ENCODE measurements at places on chromosomes 16 and 17.

DNA sequence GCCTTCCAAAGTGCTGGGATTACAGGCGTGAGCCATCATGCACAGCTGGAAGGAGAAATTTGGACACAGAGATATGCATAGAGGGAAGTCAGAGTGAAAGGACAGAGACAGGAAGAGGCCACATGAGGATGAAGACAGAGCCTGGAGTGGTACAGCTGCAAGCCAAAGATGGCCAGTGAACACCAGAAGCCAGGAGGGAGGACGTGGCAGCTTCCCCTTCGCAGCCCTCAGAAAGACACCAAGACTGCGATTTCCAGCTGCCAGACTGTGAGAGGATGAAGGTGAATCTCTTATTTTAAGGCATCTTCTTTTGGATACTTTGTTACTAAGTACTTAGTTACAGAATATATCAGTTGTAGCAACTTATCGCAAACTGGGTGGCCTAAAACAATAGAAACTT, 60.5 kb upstream of the PLCG2 start:
- no peak for DNase-seq

- DNase-seq: peak; percentile 66
Measured at GRCh38 chr16:22194707-22195444, 11.2 kb upstream of the EEF2K start.

- no peak for DNase-seq
Measured at GRCh38 chr16:65909310-65910050, 457.0 kb upstream of the CDH5 start.

DNA sequence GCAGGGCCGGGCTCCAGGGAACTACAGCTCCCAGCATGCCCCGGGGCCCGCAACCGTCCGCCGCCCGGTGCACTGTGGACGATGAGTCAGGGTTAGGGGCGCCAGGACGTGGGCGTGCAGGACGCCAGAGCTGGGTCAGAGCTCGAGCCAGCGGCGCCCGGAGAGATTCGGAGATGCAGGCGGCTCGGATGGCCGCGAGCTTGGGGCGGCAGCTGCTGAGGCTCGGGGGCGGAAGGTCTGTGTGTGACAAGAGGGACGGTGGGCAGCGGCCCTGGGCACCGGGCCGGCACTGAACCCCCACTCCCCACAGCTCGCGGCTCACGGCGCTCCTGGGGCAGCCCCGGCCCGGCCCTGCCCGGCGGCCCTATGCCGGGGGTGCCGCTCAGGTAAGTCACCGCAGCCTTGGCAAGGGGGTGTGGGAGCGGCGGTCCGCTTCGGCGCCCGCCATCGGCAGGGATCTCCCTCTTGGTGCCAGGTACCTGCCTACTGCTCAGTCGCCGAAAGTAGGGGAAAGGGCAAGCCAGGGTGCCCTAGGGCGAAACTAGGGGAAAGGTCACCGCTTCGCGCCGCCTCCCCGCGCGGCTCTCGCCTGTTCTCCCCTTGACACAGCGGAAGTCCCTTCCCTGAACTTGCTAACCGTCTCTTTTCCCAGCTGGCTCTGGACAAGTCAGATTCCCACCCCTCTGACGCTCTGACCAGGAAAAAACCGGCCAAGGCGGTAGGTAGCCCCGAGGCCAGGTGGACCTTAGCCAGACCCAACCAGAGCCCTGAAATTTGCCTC, at the start of the genes ACADVL and DLG4:
ACADVL (plus strand) TSS at position 127 of the 781 bp plus-strand sequence; CDS start at position 174, 47 bp downstream.
DLG4 (minus strand) TSS at position 25 of the 781 bp plus-strand sequence.
- DNase-seq: peak; percentile 83

- no peak for DNase-seq
Measured at GRCh38 chr17:29163563-29163962, 16.6 kb downstream of the MYO18A start.

- no peak for DNase-seq
Measured at GRCh38 chr16:47978491-47979163, 177.2 kb downstream of the ABCC12 start.

- no peak for DNase-seq
Measured at GRCh38 chr17:3440451-3440850, 6.8 kb upstream of the OR1E2 start.

DNA sequence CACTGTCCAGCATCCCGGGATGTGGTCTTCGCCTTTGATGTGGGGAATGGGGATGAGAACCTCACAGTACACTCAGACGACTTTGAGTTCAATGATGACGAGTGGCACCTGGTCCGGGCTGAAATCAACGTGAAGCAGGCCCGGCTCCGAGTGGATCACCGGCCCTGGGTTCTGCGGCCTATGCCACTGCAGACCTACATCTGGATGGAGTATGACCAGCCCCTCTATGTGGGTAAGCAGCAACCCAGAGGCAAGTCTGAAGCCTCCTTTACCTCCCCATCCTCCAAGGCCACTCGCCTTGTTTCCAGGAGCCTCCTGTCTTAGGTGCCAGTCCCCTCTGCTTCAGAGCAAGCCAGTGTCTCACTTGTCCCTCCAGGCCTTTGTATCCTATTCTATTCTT, 10.2 kb downstream of the CNTNAP1 start:
- no peak for DNase-seq
